Activated CD4-positive, alpha-beta T cell treated with anti-CD3 and anti-CD28 coated beads for 4 hours (primary cell): ENCODE measurements at places on chromosomes 7 and 10.

DNA sequence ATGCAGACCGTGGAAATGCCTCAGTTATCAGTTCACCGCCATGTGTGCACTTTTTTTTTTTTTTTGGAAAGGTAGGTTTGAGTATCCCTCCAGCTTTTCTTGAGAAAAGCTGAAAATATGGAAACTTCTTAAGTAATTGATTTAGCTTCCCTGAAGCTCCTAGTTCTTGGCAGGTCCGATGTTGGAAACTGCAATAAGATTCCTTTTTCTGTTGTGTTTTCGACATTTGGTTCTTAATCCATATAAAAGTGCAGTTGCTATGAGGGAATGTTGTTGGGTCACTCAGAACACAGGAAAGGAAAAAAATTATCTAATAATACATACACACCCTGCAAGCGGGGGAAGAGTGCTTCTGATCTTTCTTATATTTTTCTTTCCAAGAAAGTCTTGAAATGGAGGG, 665.2 kb downstream of the INHBA start:
- no peak for DNase-seq

GRCh38 chr10:46240684-46241565, 45.9 kb upstream of the ANTXRL start:
- no peak for DNase-seq

DNA sequence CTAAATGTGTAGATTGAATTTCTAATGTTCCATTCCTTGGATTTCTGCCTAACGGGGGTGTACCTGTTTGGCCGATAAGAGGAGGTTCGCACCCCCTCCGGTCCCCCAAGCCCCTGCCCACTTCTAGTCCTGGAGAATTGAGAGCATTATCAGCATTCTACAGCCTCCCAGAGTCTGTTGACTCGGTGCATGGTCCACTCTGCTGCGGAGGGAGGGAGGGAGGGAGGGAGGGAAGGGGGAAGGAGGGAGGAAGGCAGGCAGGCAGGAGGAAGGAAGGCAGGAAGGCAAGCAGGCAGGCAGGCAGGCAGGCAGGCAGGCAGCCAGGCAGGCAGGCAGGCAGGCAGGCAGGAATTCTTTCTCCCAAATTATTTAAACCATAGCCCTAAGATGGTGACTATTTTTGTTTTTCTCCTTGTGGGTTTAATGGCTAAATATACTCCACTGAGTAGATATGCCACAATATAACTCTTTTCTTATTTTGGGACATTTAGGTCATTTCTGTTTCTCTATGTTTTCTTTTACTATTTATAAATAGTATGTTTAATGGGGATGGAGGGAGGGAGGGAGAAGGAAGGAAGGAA, 69.5 kb upstream of the CHST15 start:
- no peak for DNase-seq

- peak; percentile 52 for DNase-seq
These were observed 613 bp downstream of the AP5Z1 start for GRCh38 chr7:4775848-4776623.

DNA sequence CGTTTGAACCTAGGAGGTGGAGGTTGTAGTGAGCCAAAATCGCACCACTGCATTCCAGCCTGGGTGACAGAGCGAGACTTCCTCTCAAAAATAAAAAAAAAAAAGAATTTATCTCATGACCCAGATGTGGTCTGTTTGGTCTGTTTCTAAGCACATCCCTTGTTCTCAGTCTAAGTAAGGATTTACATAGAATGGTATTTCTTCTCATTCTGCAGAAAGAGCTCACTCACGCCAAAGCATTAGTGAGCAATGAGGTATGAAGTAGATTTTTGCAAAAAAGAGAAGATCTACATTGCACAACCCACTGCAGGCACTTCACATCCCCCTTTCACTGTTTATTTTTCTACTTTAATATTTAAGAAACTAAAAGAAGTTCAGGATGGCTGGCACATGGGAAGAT, 76.5 kb upstream of the FGL2 start:
- DNase-seq = no peak

- no peak for DNase-seq
These were observed 211.5 kb downstream of the CREB5 start for GRCh38 chr7:28623863-28624262.

DNA sequence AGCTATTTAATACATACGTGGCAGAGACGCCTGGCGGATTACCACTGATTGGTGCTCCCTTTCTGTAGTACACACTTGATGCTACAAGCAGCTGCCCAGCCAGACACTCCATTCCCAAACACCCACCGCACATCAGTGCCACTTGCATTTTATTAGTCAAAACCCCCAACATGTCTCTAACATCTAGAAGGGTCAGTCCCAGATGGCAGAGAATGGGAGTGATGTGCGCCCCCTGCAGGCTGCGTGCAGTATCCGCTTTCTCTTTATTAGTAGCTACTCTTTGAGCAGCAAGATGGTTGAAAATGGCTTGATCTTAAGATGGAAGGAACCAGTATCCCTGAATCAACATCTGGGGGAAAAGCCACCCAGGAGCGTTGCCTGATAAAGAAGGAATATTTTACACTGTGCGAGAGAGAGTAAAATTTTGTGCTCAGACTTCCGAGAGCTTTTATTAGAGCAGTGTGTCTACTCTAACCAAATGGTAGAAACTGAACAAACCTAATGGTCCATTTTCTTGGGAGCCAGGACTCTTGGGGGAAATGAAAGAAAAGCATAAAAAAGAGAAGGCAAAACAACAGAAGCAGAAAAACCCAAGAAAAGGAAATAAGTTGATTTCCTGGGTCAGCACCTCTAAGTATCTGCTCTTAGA, 78.3 kb downstream of the ST8SIA6 start:
- DNase-seq = peak; percentile 17

GRCh38 chr10:124251317-124252065, 158.1 kb upstream of the CHST15 start:
- no peak for DNase-seq

DNA sequence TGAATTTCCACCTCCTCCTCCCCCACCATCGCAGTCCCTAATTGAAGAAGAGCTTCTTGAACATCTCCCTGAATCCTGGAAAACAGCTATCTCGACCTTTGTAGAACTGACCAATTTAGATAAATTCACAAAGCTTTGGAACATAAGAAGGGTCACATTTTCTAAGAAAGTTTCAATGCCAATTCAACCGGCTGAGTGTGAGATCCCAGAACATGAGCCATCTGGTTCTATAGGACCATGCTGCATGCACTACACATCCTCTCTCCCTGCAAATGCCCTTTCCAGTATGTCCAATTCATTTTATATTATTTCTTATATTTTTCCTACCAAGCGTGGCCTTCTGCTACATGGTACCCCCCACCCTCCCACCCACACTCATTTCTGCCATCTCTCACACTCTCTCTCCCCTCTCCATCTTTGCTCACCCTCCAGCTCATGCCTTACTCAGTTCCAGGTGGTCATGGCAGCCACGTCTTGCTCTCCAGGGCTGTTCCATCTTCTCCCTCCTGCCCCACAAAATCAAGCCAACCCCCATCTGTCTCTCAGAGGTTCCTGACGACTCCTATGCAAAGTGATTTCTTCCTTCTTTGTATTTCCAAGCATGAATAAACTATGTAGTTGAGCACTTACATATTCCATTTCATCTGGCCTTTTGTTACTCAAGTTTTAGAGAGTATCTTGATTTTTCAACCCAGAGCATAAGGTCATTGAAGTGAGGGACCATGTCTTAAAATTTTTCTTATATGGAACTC, 19.3 kb downstream of the FRMD4A start:
- DNase-seq = no peak

- DNase-seq = no peak
These were observed 492.4 kb upstream of the SORCS1 start for GRCh38 chr10:107656932-107657331.
